Activated T-helper 2 cell treated with anti-CD3 and anti-CD28 coated beads, Interferon-gamma antibody, Interleukin-2, Interleukin-4, amounts not matched to agents 10 μg/mL and 5 μg/mL and 100 μg/mL, durations not matched to agents 14 hours and 24 hours and 36 hours (primary cell): ENCODE measurements at places on chromosomes 12 and 14.

- no peak for DNase-seq
Measured at GRCh38 chr12:46743456-46743855, 82.3 kb downstream of the SLC38A4 start.

DNA sequence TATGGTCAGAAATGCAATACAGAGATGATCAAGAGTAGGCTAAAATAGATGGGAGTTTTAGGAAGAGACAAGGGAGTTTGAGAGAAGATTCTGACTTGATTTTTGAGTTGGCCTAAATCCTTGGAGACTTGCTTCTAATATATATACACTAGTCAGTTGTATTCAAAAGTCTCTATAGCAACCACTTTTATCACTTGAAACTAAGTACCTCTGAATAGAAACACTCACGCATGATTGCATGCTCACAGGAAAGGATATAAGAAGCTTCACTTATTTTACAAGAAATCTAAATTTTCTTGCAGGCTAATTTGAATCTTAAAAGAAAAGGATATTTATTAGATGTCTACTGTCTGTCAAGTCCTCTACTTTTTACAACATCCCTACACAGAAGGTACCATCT, 316.8 kb downstream of the SNAPC1 start:
- DNase-seq: no peak

- no peak for DNase-seq
Measured at GRCh38 chr14:52876806-52877205, 74.0 kb downstream of the FERMT2 start.

DNA sequence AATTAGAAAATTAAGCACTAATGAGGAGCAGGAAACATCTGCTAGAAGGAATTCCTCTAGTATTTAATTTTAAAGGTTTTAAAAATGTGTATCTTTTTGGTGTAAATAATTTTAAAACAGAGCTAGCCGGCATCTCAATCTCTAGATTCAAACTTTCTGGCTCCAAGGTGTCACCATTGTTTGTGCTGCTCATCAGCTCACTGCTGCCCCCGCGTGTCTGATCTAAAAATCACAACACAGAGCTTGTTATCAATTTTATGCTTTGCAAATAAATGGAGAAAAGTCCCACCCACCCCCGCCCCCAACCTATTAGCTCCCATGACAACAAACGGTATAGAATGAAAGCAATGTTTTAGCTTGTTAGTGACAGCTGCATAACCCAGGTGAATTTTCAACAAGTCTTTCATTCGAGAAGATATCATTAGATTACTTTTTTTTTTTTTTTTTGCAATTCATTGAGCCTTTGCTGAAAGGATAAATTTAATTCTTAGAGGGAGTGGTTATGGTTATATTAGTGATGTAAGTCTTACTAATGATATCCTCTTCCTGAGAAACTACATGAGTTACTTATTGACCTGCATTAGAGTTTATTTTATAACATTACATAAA, 11.3 kb upstream of the ABHD12B start:
- DNase-seq: peak; percentile 80

GRCh38 chr12:27970401-27971120, 2.0 kb downstream of the PTHLH start:
- DNase-seq: no peak

DNA sequence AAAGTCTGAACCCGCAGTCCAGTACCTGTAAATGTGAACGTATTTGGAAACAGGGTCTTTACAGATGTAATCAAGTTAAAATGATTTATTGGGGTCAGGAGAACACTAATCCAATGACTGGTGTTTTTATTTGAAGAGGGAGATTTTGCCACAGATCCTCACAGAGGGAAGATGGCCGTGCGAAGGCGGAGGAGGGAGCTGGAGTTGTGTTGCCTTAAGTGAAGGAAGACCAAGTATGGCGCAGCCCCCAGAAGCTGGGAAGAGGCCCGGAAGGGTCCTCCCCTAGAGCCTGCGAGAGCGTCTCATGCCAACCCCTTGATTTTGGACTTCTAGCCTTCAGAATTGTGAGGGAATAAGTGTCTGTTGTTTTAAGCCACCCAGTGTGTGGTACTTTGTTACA, 102.8 kb upstream of the NUDT4 start:
- no peak for DNase-seq

DNA sequence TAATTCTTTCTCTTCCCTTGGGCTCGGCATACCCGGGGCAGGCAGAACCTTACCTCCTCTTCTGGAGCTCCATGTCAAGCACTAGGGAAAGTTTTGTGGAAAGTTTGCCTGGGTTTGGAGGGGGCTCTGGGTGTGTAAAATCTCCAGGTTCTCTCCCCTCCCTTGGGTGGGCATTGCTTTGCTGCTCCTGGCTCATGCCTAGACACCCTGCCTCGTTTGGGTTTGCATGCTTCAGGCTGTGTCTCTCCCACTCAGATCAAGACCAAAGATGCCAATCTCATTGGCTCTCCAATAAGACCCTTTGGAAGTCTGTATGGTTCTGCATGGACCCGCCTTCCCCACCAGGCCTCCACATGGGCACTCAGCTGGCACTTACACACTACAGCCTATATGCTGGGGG, 6.2 kb upstream of the KRT2 start:
- DNase-seq: no peak

- DNase-seq: no peak
Measured at GRCh38 chr12:77720258-77720657, 110.4 kb upstream of the NAV3 start.

DNA sequence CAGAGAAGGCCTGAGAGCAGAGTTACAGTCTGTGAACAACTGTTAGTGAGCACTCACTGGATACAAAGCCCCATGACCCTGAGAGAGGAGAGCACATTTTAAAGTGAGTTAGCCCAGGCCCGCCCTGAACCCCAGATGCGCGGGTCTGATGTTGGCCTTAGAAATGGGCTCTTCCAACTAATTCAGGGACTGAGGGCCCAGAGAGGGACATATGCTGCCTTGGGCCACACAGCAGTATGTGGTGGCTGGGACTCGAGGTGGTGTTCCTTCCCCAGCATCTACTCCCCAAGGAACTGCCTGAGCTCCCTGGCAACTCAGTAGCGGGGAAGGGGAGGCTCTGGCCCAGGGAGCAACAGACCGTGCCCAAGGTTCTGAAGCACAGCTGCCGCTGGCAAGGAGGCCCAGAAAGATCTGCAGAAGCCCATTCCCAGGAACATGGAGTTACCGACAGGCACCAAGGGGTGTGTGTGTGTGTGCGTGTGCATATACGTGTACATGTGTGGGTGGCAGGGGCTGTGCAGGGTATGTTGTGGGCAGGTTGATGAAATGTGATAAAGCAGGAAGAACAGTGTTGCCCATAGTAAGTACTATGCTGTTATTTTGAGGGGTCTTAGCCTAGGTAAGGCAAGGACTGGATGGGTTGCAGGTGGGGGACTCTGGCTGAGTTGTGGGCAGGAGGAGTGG, 40.5 kb downstream of the KRT80 start:
- DNase-seq: no peak

GRCh38 chr14:24993631-24994030, 56.3 kb downstream of the STXBP6 start:
- no peak for DNase-seq

GRCh38 chr12:77734214-77734883, 96.3 kb upstream of the NAV3 start:
- DNase-seq: no peak
